ENCODE measurements at places on chromosomes 3 and 15.

- no peak for DNase-seq
Measured at GRCh38 chr15:68389936-68390817, 41.8 kb downstream of the ITGA11 start.

- DNase-seq, result no peak
Measured at GRCh38 chr3:166837535-166837934, 542.6 kb downstream of the ZBBX start.

DNA sequence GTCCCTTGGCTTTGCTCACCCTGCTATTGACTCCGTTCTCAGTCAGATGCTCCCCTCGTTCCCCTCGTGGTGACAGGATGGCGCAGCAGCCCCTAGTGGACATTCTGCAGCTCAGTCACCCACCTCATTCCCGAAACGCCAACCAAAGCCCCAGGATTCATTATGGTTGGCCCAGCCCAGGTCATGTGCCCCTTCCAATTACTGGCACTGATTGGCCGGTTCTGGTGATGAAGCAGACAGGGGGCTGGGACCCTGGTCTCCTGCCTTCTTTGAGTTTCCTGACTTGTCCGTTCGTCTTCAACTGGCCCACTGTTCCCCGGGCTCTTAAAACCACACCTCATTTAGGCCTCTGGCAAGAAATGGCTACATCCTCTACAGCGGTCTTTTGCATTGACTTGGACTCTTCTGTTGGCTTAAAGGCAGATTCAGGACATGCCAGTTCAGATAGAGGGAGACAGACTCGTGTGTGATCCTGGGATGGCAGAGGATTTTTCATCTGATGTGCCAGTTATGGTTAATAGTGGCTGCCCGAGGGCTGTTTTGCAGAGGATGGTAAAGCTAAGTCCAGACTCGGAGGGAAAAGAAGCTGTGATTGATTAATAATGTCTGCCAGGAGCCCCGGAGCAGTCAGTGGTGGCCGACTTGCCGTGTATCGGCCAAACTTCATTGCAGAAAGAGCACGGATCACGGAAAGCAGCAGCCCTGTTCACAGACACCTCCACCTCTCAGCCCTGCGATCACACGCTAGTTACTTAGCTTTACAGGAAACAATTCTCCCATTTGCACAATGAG is 37.8 kb downstream of the LSM3 start:
- no peak for DNase-seq

DNA sequence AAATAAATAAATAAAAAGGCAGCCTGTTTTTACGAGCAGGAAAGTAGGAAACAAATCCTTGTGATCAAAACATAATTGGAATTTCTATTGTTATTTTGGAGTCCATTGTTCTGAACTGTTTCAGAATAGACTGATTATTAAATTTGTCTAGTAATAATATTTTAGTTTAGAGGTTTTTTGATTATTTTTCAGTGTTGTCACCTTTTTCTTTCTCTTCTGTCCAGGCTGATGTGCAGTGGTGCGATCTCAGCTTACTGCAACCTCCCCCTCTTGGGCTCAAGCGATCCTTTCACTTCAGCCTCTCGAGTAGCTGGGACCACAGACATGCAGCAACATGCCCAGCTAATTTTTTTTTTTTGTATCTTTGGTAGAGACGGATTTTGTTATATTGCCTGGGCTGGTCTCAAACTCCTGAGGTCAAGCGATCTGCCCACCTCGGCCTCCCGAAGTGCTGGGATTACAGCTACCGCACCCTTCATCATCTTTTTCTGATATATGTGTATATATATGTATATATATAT is 38.0 kb downstream of the KAT2B start:
- DNase-seq, result no peak

GRCh38 chr3:73004316-73004715 is 7.7 kb downstream of the PPP4R2 start:
- no peak for DNase-seq

- no peak for DNase-seq
Measured at GRCh38 chr3:88321363-88322050, 171.7 kb downstream of the C3orf38 start.

GRCh38 chr3:177349384-177349783 is 152.1 kb upstream of the TBL1XR1 start:
- no peak for DNase-seq

- DNase-seq, result no peak
Measured at GRCh38 chr3:156973954-156974353, 147.8 kb downstream of the LEKR1 start.

DNA sequence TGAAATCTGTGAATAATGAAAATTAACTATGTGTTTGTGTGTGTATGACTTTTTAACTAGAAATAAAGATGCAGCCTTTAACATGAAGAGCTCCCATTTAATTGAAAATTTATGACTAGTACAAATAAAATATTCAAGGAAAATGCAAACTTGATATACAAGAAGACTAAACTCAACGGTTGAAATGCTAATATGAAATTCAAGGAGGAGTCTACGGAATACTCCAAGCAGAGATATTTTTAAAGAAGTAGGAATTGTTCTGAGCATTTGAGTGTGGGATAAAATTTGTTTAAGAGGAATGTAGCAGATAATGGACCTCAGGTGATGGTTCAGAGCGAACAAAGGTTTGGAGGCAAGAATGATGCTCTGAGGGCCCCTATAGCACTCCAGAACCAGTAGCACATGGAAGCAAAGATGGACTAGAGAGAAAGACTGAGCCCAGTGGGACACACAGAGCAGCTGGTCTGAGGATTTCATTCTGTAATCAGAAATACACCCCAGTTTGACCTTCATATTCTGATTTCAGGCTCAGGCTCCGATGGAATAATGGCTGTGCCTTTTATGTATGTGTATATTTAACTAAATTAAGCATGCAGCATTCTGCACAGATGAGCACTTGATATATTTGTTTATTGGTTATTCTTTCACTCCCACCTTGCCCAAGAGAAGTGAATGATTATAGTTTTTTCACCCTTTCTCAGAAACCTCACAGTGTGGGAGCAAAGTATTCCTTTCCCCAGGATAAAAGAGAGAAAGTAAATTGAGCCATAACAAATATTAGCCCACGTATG is 227.1 kb downstream of the ZPLD1 start:
- no peak for DNase-seq

DNA sequence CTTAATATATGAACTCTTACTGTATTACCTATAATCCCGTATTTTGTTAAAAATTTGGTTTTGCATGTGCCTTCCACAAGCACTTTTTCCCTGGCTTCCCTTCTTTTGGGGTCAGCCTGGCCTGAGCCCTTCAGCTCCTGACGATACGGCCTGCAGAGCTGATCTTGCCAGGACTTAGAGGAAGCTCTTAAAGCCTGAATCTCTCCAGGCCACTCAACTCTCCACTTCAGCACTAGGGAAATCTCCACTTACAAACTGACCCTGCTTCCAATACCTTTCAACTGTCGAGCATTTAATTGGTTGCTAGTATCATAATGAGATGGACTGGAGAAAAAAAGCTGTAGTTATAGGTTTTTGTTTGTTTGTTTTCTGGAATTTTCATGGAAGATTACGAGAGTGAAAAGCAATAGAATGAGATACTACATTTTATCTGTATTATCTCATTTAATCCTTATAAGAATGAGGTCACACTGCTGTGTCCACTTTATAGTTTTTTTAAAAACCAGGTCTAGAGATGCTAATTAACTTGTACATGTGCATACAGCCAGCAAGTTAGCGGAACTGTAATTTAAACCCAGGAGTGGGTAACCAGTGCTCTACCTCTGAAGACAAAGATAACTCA is 54.8 kb downstream of the ZBTB38 start:
- DNase-seq, result no peak

DNA sequence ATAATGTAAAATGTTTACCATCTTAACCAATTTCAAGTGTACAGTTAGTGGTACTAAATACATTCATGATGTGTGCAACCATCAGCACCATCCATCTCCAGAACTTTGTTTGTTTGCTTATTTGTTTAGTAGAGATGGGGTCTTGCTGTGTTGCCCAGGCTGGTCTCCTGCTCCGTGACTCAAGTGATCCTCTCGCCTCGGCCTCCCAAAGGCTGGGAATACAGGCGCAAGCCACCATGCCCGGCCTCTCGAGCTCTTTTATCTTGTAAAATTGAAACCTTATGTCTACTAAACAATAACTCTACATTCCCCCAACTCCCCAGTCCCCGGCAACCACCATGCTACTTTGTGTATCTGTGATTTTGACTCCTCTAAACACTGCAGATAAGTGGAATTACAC is 31.9 kb downstream of the FBXO45 start:
- no peak for DNase-seq

DNA sequence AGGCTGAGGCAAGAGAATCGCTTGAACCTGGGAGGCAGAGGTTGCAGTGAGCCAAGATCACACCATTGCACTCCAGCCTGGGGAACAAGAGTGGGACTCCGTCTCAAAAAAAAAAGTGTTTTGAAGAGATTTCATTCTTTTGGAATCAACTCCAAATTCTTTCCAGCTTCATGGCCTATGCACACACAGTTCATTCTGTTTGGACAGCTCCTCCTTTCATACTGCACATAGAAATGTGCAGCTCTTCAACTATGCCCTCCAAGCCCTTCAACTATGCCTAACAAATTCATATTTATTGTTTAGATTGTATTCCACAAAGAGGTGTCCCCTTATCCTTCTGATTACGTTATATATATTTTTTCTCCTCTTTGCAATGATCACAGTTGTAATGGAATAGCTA is 4.2 kb downstream of the TP53BP1 start:
- no peak for DNase-seq

DNA sequence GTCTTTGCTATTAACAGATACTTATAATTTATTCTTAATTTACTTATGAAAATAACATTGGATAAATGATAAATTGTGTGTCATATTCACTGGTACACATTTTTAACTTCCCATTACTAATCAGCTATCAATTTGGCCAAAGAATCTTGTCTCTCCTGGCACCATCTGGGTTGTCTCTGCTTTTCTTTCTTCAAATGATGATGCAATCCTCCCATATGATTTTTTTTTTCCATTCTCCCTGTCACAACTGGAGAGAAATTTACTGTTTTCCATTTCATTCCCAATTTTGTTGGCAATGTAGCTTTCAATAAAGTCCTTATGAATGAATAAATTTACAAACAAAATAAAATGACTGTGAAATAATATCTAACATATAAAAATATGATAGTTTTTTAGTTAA is 743.7 kb upstream of the EPHA6 start:
- no peak for DNase-seq

DNA sequence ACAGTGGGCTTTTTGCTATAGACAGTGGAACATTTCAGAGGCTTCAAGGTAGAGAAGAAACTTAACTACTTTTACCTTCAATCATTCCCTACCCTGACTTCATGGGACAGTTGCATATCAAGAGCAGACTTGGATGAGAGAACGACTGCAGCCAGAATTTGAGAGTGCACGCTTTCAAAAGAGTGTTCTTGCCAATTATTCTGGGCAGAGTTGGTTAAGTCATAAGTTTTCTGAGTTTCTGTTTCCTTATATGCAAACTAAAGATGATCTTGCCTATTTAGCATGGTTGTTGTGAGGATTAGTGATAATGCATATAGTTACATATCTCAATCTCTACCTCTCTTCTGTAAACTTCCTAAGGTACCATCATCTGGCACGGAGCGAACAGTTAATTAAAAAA is 7.6 kb downstream of the SLC9A9 start:
- DNase-seq, result no peak

- no peak for DNase-seq
Measured at GRCh38 chr15:76056931-76057330, 2.9 kb upstream of the TMEM266 start.

DNA sequence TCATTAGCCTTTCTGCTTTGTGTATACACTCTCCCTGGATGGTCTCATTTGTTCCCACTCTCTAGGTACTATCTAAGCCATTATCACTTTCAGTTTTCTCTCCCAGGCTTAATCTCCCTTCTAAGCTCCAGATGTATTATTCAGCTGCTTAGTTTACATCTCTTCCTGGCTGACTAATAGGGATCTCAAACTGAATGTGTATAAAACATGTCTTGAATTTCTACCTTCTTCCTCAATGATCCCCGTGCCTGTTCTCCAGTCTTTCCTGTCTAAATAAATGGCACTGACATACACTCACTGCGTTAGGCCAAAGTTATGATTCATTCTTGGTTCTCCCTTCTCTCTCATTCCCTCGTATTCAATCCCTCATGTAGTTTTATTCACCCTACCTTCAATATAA is 127.3 kb downstream of the NR2F2 start:
- DNase-seq, result no peak

DNA sequence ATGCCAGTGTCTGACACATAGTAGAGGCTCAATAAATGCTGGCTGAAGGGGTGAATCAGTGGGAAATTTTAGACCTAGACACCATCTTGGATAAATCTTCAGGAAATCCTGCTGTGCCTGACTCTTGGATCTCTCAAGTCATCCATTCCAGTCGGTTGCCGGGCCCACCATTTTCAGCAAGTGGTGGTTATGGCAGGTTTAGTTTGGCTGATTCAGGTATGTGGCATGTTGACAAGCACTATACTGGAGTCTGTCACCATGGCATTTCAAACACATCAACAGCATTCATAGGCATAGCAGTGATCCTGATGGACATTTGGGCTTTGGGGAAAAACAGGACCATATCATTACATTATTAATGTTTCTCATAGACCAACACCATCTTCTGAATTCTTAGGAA is 25.7 kb upstream of the APH1B start:
- DNase-seq, result no peak

All from NCI-H1417 treated with DMSO at 0.1 percent for 48 hours (cell line).